Myocyte (in vitro differentiated cells): ENCODE measurements at places on chromosomes 5 and 9.
A peak's percentile ranks its signal among the peaks of the same experiment; 100 is the strongest.

- DNase-seq = peak; percentile 57
These were observed 154.0 kb downstream of the GDNF start for GRCh38 chr5:37685816-37686215.

GRCh38 chr9:133603135-133603927 is 5.9 kb downstream of the FAM163B start:
- no peak for DNase-seq

- no peak for DNase-seq
These were observed 67.5 kb downstream of the HTR4 start for GRCh38 chr5:148586796-148587195.

DNA sequence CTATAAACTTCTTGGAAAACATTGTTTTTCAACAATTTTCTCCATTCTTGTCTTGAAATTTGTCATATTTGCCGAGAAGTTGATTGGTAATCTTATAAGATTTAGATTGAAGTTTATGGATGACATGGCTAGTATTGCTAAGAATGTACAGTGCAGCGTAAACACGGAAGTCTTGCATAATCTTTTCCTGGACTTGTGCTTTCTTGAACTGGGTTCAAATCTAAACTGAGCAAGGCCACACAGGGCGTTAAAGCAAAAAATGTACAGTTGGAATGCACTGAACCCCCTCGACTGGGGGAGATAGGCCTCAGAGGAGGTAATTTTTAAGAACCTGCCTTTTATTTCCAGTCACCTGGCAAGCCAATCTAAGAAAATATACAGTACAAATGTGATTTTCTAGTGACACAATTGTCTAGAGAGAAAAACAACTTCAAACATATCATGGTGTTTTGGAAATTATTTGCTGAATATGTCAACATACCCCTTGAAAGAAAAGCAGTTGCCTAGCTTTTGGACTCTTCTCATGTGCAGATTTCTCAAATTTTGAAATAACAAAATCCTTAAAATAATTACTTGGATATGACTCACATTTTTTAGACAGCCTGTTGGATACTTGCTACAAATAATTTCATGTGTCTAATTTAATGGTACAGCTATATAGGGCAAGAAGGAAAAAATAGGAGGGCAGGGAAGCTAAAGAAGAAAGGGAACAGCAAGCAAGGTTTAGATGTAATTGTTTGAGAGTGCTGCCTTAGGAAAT is 18.5 kb upstream of the GAS1 start:
- no peak for DNase-seq

DNA sequence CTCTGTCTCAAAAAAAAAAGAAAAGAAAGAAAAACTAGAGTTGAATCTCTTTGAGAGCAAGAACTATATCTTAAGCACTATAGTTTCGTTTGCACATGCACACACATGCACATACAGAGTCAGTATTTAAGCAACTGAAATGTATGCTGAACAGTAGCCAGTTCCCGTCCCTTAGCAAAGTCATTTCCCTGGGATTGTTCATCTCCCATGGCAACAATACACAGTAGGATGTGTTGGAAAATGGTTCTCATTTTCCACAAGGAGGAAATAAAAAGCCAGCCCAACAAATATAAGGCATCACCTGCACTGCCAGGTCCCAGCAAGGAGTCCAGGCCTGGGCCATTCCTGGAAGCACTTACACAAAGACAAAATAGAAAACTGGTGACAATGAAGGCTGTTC is 4.2 kb upstream of the ZNF346 start:
- no peak for DNase-seq

DNA sequence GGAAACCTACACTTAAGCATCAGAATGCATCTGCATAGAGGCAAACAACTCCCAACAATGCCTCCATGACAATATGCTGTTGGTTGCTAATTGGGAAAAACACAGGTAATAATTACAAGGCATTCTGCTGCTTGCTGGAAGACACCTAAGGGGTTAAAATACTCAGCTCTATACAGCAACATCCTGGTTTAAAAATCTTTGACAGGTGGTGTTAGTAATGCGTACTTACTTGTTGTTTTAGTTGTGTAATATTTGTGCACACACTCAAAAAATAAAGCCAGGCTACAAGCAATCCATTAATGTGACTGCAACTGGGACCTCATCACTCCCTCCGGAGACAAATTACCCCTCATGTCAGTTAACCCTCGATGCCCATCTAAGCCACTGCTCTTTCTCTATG is 126.3 kb upstream of the ELL2 start:
- no peak for DNase-seq

DNA sequence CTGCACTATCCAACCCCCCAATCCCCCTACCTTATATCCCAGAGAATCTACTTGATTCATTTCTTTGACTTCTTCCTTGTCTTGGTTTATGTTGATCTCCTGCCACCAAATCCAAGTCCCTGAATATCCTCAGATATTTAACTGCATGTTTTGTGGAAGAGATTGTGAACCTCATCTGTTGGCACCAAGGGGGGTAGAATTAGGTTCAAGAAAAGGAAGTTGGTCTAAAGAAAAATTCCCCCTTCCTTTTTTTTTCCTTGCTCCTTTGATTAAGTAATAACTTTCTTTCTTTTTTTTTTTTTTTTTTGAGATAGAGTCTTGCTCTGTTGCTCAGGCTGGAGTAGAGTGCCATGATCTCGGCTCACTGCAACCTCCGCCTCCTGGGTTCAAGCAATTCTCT is 526 bp upstream of the CD14 start:
- no peak for DNase-seq

DNA sequence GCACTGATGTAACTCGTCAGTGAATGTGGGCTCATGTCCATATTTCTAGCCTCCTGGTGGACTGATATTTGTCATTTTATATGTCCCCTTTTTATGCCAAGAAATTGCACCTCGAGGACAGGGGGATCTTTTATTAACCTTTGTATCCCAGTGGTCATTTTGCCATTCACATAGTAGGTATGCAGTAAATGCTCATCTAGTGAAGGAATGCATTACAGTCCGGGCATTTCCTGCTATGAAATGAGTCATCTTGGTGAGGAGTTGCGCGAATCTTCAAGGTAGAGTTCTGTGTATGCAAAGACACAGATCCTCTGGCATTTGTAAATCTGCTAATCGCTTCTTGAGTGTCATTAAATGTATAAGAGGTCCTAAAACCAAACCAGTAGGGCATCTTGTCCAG is 755.5 kb upstream of the ADAMTS16 start:
- no peak for DNase-seq

DNA sequence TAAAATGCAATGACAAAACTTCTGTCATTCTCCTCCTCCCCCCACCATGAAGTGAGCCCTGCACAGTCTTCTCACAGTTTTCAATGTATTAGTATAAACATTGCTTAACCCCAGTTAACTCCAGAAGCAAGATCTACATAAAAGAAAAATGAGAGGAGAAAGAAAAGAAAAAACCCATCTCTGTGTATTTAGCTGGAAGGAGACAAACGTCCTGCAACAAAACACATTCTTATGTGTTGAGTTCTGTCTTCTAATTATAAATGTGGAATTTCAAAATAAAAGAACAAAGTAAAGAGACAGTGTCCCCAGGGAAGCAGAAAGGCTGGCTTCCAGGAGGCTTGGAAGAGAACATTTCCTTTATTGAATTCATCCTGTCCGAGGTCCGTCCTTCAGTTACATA is 491.9 kb upstream of the TUSC1 start:
- peak; percentile 53 for DNase-seq

- peak; percentile 49 for DNase-seq
These were observed 18.6 kb upstream of the MOB3B start for GRCh38 chr9:27548055-27548741.

DNA sequence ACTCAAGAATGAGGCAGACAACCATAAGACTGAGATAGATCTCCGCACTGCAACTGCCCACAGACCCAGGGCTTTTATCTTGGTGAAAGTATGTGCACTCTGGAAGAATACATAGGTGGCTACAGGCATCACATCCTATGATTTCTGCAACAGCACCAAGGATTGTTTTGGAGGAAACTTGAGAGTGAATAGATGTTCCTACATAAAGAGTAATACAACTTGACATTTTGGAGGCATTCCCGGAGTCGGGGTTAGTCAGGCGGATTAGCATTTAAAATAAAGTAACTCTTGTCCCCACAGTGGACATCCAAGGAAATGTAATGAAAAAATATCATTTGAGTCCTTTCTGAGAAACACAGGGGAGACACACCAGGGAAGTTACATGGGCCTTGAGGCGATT is 26.7 kb downstream of the TMEM174 start:
- no peak for DNase-seq

- no peak for DNase-seq
These were observed 98.5 kb upstream of the LHFPL2 start for GRCh38 chr5:78747055-78747454.

GRCh38 chr9:25716220-25716872 is 38.1 kb upstream of the TUSC1 start:
- no peak for DNase-seq

- DNase-seq = no peak
These were observed 106.4 kb upstream of the CCNG1 start for GRCh38 chr5:163330723-163331668.

DNA sequence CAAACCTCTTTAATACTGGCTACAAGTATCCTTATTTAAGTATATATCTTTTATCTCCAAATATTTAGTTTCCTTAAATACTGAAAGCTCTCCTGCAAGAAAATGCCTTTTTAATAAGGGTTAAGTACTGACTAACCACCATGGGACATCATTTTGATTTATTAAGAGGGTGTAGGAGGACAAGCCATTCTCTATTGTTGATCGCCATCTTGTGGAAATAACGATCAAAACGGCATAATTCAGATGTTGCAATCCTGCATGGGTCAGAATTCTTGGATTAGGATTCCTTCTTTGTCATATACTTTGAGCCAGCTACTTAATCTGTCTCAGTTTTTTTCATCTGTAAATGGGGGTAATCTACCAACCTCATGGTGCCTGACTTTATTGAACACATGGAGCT is 28.7 kb upstream of the C5orf46 start:
- peak; percentile 39 for DNase-seq

- no peak for DNase-seq
These were observed 2.8 kb upstream of the PARP8 start for GRCh38 chr5:50663636-50664035.

- DNase-seq = no peak
These were observed 2.9 kb upstream of the KLF4 start for GRCh38 chr9:107492381-107492970.

DNA sequence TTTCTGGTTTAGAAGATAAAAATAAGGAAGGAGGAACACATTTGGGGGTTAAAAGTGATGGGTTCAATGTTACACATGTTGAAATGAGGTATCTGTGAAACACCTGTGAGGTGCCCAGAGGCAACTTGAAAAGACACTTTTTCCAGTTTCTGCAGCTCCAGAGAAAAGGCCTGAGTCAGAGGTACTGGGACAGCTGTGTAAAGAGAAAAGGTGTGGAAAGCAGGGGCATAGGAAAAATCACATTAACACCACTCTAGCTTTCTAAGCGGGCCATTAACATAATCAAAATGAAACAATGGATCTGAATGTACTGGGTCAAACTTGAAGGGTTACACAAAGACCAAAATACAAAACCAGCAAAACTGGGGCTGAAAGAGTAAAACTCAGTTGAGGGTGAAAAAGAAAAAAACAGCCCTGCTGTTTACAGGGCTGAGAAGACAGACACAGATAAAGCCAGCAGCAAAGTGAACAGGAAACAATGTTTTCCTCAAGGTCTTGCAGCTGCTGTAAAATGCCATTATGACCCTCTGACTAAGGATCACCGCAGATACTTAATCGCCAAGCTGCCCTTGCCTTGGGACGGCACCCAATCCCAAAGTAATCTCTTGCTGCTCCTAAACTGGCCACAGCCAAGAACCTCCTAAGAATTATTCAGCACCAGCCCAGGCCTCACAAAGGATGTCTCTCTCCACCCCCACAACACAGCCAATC is 104.7 kb downstream of the DROSHA start:
- DNase-seq = peak; percentile 48

- peak; percentile 29 for DNase-seq
These were observed 84.7 kb downstream of the CMYA5 start for GRCh38 chr5:79774171-79774854.

DNA sequence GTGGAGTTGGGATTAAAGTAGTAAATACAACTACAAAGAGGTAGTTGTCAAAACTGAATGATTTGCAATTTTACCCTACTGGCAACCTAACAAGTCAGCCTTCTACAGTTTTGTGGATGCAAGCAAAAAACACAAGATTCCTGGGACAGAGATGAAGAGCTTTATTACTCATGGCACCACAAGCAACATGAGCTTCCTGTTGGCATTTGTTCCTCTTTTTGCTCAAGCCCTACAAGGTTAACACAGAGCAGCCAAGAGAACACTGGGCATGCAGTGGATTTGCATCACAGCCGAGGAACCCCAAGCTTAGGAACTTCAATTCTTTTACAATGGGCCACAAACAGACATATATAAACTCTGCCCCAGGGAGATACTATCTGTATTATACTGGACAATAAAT is 28.8 kb upstream of the DMAC1 start:
- no peak for DNase-seq

GRCh38 chr5:124661317-124662141 is 84.9 kb downstream of the ZNF608 start:
- peak; percentile 73 for DNase-seq

DNA sequence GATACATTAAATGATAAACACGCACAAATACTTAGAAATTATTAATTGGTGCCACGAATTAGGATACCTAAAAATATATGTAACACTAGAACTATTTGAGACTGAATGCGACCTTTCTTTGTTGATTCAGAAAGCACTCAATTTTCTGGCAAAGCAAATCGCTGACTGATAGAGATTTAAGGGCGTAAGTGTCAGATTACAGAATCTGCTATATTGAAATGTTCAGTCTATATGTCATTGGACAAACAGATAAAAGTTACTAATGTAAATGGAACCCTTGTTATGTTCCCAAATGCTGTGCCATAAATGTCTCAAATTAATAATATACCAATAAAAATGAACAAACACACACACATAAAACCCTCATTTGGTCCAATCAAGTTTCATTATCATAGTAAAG is 137.9 kb downstream of the MPDZ start:
- DNase-seq = no peak

- no peak for DNase-seq
These were observed 448.5 kb downstream of the CSNK1G3 start for GRCh38 chr5:123960526-123960925.

GRCh38 chr9:105083256-105083655 is 155.3 kb upstream of the ABCA1 start:
- no peak for DNase-seq

GRCh38 chr5:8906303-8906967 is 639.4 kb downstream of the SEMA5A start:
- DNase-seq = peak; percentile 53

DNA sequence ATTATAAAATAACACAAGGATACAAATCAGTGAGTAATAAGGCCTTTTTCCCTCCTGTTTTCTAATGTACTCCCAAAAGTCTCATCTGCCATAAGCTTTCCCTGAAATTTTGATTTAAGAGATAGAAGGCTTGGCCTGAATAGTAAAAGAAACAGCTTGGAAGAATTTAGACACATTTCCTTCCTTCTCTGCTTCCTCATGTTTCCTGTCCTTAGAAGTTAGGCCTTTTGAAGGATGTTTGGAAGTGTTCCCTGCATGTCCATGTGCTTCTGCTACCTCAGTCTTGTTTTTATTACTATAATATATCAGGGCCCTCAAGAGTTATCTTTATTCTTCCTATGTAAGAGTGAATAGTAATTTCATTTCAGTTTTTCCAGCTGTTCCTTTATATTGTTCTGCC is 242.7 kb downstream of the DEPDC1B start:
- no peak for DNase-seq

GRCh38 chr5:6803981-6804550 is 90.8 kb downstream of the TENT4A start:
- no peak for DNase-seq
